Spinal cord (tissue), 10 donors: ENCODE measurements at places on chromosomes 6 and 20. TPM values are rescaled to one million over a fixed set of nuclear protein-coding genes. Genes with fewer than 3 reads are reported as not detected.

The DEF6 gene
- 6.2 TPM for total RNA-seq

The GNAS-AS1 gene
- 0.30 TPM for total RNA-seq

The EYS gene
- 4.5 TPM for total RNA-seq

The MROH8 gene
- total RNA-seq = 4.8 TPM

The MAN1A1 gene
- total RNA-seq = 52.2 TPM

The FHL5 gene
- total RNA-seq = 4.7 TPM
